Psoas muscle (tissue), 8 donors: ENCODE measurements at places on chromosomes 12 and 14.

GRCh38 chr12:78671295-78671694 is 193.3 kb upstream of the SYT1 start:
- no peak for DNase-seq

GRCh38 chr14:56491299-56492285 is 88.0 kb upstream of the TMEM260 start:
- DNase-seq: no peak

- no peak for DNase-seq
Measured at GRCh38 chr12:119911182-119911581, 34.1 kb upstream of the CIT start.

GRCh38 chr12:91991399-91992187 is 154.1 kb downstream of the BTG1 start:
- no peak for DNase-seq

DNA sequence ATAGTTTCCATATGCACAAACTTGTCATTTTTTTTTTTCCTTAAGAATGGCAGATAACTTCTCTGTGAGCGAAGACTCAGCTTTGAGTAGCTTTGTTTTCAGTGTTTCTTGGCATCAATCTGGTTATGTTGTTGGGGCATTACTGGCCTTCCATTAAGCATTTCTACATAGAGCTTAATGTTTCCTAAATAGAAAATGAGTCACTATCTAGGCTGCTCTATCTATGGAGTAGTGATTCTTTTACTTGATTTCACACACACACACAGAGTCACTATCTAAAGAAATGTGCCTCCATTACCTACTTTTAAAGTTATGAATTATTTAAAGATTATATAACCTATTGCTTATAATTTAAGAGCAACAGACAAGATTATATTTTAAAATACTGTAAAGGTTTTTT is 53.9 kb downstream of the TMEM260 start:
- no peak for DNase-seq

DNA sequence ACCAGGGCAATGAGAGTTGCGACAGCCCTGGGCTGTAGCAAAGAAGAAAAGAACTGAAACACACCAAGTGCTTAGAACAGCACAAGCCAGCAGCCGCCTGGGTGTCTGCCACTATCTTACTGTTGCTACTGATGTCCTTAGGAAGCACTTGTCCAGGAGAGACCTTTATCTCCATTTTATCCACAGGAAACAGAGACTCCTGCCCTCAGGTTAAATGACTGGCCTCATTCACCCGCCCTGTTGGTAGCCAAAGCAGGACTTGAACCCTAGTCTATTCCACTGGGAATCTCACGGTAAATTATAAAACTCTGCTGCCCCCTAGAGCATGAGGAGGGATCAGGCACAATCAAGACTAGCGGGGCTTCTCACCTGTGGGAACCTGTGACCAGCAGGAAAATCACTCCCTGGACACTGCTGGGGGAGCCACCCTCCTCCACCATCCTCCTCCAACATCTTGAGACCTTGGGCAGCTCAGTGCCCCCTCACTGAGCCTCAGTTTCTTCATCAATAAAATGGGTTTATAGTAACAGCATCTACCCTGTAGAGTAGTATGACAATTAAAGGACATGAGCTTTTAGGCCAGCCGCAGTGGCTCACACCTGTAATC is 20.5 kb upstream of the TESC start:
- DNase-seq: peak; percentile 37

- DNase-seq: no peak
Measured at GRCh38 chr14:90617961-90618360, 198.3 kb downstream of the TTC7B start.

- DNase-seq: no peak
Measured at GRCh38 chr12:98439471-98439951, 75.9 kb upstream of the TMPO start.

DNA sequence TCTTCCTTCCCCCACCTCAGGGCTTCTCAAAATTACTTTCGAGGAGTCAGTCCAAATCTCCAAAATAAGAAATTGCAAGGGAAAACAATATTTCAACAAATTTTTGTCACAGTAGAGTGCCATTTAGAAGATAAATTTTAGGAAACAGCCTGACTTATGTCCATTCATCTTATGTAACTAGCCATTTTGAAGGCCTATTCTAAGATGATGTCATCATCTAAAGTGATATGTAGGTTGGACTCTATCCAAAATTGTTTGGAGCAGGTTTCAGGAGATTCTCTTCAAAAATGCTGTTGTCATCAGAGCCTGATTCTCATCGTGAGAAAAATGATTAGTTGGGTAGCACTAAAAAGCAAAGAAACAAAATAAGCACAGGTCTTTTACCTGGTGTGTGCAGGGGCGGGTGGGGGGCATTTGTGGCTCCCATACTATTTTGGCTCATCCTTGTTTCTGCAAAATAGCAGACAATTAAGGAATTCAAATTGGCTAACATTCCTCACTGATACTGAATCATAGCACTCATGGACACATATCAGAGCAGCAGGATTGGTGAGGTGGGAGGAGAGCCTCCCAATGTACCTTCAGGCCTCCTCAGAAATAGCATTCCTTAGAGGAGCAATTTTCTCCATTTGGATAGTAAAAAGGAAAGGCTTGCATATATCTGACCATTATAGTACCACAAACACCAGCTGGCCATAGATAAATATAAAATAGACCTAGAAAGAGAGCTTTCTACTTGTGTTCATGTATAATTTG is 360.9 kb upstream of the NAV3 start:
- no peak for DNase-seq

DNA sequence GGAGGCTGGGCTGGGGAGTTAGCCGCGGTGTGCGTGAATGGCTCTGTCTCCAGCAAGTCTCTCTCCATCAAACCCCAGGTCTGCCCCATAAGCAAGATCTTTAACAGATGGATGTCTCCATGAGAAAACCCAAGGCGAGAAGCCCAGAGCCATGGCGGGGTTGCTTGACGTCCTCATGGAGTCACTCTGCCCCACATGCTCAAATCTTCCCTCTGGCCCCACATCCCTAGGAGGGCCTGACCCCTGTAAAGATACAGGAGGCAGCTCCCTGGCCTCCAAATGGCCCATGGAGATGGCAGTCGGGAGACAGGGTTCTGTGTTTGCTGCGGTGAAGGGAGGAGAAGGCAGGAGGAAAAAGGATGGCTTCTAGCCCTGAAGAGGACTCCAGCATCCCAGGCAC is 49.3 kb downstream of the C14orf132 start:
- no peak for DNase-seq

DNA sequence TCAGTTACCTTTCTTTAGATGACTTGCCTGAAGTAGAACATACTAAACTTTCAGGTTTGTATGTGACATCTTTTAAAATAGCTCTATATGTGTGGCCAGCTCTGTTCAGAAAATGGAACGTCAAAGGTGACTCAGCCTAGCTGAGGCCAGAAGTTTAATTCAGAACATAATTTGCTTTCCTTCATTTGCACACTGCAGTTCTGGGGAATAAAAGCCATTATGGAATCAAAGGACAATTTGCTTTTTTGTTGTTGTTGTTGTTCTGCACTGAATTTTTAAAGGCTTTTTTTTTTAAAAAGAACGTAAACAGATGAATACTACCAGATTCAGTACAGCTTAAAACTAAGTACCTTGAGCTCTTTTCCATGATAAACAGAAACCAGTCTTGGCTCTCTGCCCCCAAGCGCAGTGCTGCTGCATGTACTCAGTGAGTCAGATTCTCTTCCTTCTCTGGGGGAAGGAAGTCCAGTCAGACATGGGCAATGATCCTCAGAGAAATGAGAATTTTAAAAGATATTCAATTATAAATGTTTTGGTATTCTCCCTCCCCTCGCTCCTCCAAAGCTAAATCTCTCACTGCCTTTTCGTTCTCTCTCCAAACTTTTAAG is 644.2 kb downstream of the NOVA1 start:
- no peak for DNase-seq

DNA sequence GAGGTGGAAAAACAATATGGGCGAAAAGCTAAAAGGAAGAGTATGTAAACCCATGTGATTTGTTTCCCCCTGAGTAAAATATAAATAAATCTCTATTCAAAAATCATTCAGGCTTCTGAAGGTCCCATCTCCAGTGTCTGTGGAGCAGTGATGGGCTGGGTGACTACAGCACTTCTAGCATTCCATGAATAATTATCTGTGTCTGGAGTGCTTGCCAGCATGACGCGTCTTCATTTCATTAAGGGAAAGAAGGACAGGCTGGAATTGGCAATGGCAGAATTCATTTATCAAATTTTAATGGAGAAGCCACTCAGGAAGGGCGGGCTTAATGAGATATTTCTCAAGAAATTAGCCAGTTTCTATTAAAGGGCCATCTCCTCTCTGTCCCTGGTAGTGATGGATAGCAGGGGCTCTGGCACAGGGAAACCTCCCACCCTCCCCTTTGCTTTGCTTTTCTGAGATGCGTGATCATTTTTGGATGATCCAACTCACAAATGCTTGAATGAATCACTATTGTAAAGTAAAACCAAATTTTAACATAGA is 916.3 kb upstream of the SEL1L start:
- no peak for DNase-seq

- DNase-seq: no peak
Measured at GRCh38 chr12:129570796-129571400, 332.9 kb downstream of the TMEM132D start.

- DNase-seq: no peak
Measured at GRCh38 chr12:123983822-123984485, 10.9 kb downstream of the ZNF664 start.
